Posterior vena cava (tissue), 2 donors: ENCODE measurements at places on chromosomes 6 and 20. TPM values are rescaled to one million over a fixed set of nuclear protein-coding genes. Genes with fewer than 3 reads are reported as not detected.

DNA sequence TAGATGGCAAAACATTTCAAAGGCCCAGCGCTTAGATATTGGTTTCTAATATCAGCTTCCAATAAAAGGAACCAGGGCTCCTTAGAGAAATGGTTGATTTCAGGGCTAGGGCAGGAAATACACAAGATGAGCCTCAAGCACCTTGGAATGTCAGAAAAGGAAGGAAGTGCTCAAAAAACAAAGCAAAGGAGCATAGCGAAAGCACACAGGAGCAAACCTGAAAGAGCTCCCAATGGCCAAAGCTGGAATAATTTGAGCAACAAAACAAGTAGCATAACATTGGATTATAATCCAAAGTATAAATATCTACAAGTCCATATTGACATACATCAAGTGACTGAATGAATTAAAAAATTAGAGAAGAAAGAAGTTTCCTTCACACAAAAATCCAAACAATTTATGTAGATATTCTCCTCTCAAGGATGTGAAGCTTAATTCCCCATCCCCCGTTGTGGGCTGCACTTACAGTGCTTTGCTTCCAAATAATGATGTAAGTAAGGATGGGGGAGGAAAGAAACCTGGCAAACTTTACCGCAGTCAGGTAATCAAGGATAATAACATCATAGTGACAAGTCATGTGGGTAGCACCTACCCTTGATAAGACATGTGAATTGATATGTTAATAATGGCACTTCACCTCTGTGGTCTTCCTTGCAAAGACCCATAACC is 132.9 kb upstream of the DST start:
- no peak for DNase-seq

GRCh38 chr20:31849306-31849930 is 4.0 kb upstream of the FOXS1 start:
- no peak for DNase-seq

DNA sequence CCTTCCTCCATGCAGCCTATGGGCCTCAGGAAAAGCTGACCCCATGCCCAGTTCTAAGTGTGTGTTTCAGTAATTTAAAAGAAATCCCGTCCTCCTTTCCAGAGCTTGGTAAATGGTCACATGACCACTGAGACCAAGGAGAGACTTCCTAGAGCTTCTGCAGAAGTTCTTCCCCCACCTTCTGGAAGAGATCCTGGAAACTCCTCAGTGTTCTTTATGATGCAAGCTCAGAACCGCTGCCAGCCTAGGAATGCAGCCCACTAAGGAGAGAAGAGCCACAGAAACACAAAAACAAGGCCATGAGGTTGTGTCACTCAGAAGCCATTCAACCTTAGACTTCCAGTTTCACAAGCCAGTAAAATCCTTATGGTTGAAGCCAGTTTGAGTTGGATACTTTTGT is 348.4 kb downstream of the TPBG start:
- peak; percentile 76 for DNase-seq

DNA sequence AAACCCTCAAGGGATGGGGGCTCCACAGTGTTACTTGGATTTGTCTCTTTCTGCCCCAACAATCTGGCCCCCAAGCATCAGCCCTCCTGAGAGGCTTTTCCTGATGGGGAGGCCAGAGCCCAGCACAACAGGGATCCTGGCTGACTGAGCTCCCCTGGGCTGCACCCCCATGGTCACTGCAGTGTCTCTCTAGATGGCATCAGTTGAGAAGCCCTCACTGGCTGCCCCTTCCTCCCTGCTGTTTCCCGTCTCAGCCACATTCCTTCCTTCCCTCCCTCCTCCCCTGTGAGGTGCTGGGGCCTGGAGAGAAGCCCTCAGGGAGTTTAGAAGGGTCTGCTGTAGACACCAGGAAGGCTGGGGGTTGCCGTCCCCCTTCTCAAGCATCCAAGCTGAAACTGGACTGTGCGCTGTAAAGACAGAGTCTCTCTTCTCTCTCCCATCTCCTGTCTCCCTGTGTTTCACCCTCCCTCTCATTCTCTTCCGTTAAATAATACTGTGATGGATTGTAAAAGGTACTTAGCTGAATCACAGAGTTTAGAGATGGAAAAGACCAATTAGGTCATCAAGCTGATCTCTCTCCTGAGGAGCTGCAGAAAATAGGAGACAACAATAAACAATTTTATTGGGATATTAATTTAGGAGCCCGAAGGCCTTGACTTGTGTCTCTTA is 29.7 kb downstream of the SAYSD1 start:
- no peak for DNase-seq

- no peak for DNase-seq
Observed at GRCh38 chr6:52657870-52658269, 13.0 kb upstream of the TMEM14A start.

GRCh38 chr6:106715922-106716321 is 86.5 kb downstream of the QRSL1 start:
- no peak for DNase-seq

DNA sequence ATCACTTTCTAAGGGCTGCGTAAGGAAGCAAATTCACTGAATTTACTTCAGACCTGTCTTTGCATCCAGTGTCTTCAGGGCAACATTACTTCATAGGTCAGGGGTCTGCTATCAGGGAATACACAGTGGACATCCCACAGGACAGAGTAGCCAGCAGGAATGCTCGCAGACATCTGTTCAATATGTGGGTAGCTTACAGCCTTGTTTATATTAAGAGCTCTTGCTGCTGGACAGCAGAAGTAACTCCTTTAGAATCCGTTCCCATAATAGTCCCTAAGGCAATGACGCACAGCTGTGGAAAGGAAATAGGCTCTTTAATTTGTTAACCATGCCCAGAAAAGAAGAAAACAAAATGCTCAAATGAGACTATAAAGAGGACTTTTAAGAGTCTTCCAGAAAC is 198.7 kb downstream of the MOXD1 start:
- DNase-seq: no peak

The SIRPG gene
- not detected for total RNA-seq

The SLC22A23 gene
- 5.2 TPM for total RNA-seq

The TGM3 gene
- not detected for total RNA-seq
